ENCODE measurements at places on chromosomes 5 and 9. TPM values are rescaled to one million over a fixed set of nuclear protein-coding genes. Genes with fewer than 3 reads are reported as not detected.

BHMT2 gene
- total RNA-seq: 4.5 TPM

SLC34A1 gene
- not detected for total RNA-seq

TGFBR1 gene
- 37.8 TPM for total RNA-seq

CYLC2 gene
- total RNA-seq: not detected

C5orf63 gene
- total RNA-seq: 4.5 TPM

WHRN gene
- total RNA-seq: 31.5 TPM

PCDHGA8 gene
- total RNA-seq: 3.3 TPM

OR1Q1 gene
- not detected for total RNA-seq

NIPSNAP3A gene
- total RNA-seq: 23.9 TPM

UBE2QL1 gene
- total RNA-seq: 46.5 TPM

SIT1 gene
- total RNA-seq: not detected

ADAMTS19 gene
- total RNA-seq: 16.9 TPM

PKD2L2 gene
- total RNA-seq: 0.51 TPM

- no peak for DNase-seq
Measured at GRCh38 chr5:94524841-94525697, 93.3 kb downstream of the KIAA0825 start.

DNA sequence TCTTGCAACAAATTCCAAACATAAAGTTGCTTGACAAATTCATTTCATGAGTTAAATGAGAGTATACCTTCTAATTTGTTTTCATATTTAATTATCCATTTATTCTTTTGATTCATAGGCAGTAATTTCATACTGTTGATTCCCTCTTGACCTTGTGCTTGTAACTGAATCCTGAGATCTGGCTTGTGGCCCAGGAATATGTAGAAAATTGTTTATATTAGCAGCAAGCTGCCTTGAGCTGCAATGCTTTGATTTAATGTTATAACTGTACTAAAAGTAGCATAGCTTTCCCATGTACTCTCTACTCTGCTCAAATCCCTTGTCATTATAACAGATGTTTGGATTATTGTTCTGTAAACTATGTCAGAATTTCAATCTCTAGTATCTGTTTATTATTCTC lies 780.7 kb downstream of the NR2F1-AS1 start:
- DNase-seq: no peak

DNA sequence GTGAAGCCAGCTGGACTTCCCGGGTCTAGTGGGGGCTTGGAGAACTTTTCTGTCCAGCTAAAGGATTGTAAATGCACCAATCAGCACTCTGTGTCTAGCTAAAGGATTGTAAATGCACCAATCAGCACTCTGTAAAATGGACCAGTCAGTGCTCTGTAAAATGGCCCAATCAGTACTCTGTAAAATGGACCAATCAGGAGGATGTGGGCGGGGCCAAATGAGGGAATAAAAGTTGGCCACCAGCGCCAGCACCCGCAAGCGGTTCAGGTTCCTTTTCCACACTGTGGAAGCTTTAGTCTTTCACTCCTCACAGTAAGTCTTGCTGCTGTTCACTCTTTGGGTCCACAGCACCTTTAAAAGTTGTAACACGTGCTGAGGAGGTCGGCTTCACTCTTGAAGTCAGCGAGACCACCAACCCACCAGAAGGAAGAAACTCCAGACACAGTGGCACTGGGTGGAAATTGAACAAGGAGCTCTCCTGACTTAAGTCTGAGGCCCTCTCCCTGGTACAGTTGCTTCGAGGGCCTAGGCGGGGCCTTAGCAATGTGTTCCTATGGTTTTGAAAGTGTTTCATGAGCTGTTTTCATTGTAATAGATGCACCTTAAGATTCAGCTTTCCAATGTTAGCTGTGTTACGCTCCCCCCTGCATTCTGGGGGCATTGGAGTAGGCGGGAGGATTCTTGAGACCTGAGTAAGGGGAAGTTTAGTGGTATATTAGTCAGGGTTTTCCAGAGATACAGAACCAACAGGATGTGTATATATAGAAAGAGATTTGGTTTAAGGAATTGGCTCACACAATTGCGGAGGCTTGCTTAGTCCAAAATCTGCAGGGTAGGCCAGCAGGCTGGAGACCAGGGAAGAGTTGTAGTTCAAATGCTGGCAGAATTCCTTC lies 21.5 kb upstream of the MYO10 start:
- no peak for DNase-seq

DNA sequence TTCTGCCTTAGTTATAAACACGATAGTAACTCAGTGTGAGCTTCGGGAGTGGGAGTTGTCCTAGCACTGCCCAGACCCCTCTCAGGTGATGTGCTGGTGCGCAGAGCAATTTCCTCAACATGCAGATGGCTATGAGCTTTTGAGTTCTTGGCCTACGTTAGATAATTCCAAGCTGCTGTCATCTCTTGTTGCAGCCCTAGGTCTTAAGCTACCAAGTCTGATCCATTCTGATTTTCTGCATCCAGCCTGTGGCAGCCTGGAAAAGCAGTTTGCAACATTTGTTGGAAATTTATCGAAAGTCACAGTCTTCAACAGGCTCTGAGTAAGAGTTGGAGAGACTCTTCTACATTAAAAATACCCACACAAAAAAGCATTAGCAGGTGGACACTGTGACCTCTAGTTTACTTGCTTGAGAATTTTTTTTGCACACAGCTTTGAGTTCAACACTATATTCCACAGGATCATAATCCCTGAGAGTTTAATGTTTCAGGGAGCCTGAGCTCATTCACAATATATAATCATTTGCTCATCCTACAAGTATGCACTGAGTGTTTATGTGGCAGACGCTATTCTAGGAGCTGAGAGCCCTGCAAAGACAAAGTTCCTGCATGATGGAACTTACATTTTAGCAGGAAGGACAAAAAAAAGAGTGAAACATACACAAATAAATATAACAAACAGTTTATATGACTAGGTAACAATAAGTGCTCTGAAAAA lies 91.6 kb downstream of the UBE2QL1 start:
- no peak for DNase-seq

- DNase-seq: no peak
Measured at GRCh38 chr5:55535199-55535905, 588 bp upstream of the PLPP1 start.

DNA sequence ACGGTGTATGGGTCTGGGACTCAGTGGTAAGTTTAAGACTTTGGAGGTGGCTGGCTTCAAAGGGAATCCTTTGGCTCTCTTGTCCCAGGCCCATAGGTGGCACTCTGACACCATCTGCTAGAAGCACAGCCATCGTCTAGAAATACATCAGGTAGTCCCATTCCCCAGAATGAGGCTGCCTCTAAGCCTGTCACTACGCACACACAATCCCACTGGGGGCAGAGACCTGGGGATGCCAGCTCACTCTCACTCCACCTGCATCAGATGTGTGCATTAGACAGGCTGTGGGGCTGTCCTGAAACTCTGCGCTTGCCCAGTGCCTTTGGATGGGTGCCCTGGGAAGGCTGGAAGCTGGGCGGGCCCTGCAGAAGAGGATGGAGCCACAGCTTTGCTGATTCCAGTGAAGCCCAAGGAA lies 127.5 kb upstream of the PANK3 start:
- DNase-seq: peak; percentile 34

- no peak for DNase-seq
Measured at GRCh38 chr5:154966874-154967273, 26.0 kb downstream of the MRPL22 start.

DNA sequence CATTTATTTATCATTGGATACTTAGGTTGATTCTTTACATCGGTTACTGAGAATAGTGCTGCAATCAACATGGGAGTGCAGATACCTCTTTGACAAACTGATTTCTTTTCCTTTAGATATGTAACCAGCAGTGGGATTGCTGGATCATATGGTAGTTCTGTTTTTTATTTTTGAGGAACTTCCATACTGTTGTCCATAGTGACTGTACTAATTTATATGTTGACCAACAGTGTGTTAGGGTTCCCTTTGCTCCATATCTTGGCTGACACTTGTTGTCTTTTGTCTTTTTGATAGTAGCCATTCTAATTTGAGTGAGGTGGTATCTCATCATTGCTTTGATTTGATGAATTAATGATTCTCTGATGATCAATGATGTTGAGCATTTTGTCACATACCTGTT lies 137.3 kb upstream of the PITX1 start:
- DNase-seq: no peak

- peak; percentile 60 for DNase-seq
Measured at GRCh38 chr5:37723162-37723961, 116.5 kb downstream of the GDNF start.

- no peak for DNase-seq
Measured at GRCh38 chr9:15961217-15961616, 408.4 kb downstream of the CCDC171 start.

GRCh38 chr9:4994166-4994890 lies 9.3 kb downstream of the JAK2 start:
- no peak for DNase-seq

DNA sequence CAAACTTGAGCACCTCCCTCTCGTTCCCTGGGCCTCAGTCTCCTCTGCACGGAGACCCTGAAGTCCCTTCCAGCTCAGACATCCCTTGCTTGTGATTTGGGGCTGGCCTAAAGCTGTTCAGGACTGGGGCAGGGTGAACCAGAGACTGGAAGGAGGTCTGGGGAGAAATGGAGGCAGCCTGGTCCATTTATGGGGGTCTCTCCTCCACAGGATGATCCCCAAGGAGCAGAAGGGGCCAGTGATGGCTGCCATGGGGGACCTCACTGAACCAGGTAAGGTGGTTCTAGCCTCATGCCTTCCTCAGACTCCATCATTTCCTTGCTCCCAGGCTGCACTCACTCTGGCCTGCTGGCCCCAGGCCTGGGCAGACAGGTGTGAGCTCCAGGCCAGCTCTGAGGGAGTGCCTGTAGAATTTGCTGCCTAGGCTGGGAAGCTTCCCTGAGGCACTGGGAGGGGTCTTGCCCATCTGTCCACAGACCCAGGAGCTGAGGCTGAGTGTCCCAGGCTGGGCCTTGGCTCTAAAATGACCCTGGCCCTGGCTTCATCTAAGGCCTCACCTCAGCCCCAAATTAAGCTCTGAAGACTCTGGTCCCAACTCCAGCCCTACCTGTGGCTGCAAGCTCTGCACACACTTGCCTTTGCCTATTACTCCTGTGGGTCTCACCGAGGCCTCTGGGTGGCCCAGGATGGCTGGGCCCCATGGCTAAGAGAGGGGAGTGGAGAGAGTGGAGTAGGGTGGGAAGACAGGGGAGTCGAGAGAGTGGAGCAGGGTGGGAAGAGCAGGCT lies 1.9 kb downstream of the MYOZ3 start:
- DNase-seq: no peak

DNA sequence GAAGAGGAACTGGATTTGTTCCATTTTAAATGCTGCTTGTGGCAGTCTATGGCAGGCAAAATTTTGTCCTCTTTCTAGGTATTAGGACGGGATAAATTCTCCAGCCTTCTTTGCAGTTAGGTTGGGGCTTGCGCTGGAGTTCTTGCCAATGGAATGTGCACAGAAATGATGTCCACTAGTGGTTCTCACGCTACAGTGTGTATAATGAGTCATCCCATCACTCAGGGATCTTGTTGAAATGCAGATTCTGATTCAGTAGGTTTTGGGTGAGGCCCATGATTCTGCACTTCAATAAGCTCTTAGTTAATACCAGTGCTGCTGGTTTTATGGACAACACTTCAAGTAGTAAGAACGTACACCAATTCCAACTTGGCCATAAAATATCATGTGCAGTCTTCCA lies 317.6 kb upstream of the KLF4 start:
- no peak for DNase-seq

DNA sequence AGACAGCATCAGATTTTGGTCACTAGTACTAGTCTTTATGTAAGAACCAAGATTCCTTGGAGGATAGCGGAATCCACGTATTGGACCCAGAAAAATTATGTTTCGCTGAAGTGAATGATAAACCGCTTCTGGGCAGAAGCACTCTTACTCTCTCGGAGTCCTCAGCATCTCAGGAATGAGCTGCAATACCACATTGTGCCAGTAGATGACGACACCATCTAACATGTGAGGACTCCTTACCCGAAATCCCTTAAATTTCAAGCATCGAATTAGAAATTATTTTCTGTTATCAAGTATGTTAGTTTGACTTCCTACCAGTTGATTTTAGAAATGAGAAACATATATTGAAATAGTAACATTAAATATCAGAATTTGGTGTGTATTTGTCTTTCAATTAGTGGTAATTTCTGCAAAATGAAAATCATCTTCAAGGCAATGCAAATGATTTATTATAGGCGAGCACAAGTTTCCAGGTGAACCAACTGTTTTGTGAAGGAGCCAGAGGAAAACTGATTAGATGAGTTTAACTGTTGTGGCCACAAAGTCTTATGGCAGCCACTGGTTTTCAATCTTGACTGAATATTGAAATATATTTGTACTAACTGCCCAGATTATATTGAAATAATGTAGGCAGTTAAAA lies 66.0 kb upstream of the CAMK4 start:
- DNase-seq: peak; percentile 84

GRCh38 chr5:137923856-137924255 lies 34.6 kb downstream of the PKD2L2 start:
- DNase-seq: no peak

DNA sequence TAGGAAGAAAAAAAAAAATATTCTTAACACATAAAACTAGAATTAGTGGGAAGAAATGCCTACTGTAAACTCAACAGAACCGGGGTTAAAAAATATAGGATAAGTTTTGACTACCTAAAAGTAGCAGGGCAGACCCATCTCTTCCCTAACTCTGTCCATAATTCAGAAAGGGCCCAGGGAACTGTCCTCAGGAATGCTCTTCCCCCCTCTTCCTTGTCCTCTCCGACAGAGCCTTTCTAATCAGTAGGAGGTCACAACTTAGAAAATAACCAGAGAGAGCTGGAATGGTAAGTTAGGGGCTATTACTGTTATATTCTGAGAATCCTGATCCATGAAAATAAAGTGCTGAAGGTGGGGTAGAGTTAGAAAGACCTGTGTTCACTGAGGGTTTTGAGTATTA lies 22.2 kb downstream of the PIK3R1 start:
- no peak for DNase-seq

- DNase-seq: no peak
Measured at GRCh38 chr9:6024035-6024554, 8.7 kb upstream of the RANBP6 start.

DNA sequence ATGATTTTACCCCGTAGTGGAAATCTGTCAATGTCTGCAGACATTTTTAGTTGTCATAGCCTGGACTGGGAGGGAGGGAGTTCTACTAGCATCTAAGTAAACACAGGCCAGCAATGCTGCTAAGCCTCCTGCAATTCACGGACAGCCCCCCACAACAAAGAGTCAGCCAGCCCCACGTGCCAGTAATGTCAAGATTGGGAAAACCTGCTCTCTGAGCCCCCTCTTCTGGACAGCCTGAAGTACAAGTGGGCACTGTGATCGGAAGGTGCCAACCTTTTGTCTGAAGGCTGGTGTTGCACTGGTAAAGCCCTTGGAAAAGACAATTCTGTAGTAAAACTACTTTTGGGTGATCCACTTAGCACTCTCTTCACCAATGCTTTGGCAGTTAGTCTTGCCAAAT lies 154.5 kb downstream of the TARS1 start:
- DNase-seq: no peak

GRCh38 chr5:355379-355935 lies 33.9 kb downstream of the AHRR start:
- DNase-seq: no peak

DNA sequence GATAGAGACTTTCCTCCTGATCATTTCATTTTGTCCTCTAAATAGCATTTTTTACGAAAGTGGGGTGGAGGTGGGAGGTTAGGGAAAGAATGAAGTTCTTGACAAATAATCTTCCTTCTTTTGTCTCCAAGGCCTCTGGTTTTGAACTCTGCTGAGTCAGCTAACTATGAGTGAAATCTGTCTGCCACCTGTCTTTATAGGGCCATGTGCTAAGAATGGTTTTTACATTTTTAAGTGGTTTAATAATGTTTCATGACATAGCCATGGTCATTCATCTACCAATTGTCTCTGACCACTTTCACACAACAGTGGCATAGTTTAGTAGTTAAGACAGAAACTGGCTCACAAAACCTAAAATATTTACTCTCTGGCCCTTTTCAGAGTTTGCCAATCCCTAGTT lies 7.6 kb downstream of the MAN2A1 start:
- DNase-seq: no peak

Measured in dorsolateral prefrontal cortex (tissue), 122 donors.